ENCODE measurements at places on chromosomes 1 and 21.

DNA sequence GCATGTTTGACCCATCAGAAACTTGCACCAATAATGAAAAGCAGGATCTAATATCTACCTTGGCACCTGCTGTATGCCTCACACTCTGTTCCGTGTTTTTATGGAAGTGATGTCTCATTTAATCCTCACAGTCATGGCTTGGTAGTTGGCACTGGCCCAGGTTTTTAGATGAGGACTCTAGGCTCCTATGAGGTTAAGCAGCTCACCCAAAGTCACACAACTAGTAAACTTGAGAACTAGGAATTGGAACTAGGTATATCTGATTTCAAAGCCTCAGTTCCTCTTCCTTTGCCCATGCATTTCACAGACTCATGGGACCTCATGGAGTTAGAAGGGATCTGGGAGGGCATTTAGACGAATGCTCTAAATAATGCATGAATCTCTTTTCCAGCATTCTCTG, 21.3 kb upstream of the TARBP1 start:
- DNase-seq: no peak

DNA sequence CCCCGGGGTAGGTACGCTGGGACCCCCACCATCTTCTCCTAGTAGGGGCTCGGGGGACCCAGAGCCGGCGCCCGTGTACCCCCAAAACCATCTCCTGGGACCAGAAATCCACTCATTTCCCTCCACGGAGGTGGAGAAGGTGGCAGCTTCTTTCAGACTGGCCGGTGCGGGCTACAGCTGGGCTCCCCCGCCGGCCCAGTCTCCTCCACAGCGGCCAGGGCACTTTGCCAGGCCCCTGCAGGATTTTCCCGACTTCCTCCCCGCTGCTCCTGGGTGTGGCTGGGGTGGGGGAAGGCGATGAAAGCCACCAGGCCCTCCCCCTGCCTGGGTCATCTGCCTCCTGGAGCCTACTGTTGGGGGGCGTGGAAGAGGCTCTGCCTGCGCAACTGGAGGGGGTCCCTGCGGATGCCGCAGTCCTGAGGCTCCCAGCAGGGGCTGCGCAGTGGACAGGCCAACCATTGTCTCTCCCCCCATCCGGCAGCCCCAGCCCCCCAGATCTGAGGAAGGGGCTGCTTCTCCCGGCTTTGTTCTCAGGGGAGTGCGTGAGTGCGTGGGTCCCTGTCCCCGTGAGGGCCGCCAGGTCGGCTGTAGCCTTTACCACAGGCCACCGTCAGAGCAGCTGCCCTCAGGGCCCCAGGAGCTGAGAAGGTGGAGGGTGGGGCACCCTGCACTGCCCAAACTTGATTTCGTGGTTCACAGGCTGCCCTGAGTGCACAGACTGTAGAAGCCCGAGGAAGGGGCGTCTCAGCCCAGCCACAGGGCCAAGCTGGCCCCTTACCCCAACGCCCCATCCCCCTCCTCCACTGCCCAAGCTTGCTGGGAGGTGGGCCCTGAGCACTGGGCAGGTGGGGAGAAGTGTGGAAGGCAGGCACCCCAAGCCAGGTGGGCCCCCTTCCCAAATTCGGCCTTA, 1.3 kb downstream of the AGRN start:
- DNase-seq: no peak

DNA sequence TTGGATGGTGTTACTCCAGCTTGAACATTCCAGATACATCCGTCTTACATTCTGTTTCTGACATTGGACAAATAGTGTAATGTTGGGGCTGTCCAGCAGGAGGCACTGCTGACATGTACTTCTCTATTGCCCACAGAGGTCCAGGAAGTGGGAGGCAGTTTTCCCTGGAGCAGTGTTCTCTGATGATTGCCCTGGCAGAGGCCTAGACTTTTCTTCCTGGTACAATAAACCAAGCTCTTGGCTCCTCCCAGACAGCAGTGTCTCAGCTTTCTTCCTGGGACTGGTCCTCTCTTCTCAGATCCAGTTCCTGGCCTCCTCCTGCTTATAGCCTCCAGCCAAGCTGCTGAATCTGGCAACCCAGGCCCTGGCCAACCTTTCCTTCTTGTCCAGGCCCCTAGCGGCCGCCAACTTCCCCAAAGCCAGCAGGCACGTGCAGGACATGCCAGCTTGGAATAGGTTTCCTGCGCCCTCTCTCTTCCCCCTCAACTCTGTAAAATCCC, 14.9 kb upstream of the IFNLR1 start:
- no peak for DNase-seq

- DNase-seq: no peak
Observed at GRCh38 chr1:234862360-234862943, 252.5 kb upstream of the IRF2BP2 start.

DNA sequence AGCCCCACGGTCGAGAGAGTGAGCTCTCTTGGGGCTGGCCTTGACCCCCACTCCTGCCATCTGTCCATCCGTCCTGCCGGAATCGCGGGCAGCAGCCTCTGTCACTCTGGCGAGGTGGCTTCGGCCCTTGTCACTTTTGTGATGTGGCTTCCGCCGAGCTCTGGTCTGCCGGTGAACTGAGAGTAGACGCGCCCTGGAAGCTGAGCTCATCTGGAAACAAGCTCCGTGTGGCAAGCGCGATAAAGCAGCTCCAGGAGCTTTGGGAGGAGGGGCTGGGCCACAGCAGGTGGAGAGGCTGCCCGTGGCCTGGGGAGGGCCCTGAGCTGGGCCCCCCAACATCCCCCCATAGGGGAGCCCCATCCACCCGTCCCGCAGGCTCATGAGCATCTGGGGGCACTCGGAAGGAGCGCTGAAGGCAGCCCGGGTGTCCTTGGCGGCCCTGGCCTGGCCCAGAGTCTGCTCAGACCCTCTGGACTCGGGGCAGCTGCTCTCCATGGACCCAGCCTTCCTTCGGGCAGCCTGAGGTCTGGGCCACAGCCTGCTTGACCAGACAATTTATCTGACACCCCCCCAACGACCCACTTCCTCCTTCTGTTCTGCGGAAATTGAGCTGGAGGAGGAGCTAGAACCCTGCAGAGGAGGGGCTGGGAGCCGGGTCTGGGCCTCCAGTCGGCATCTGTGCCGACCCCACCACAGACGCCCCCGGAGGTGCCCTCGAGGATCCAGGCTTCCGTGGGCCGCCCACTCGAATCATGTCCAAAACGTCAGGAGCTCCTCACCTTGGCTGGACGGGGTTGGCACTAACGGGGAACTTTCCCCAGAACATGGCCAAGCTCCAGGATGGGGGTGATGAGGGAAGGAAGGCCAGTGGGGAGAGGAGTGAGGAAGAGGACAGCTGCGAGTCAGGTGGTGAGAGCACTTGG, 59.1 kb downstream of the SLC19A1 start:
- DNase-seq: no peak
